ENCODE measurements at places on chromosomes 2 and 18. TPM values are rescaled to one million over a fixed set of nuclear protein-coding genes. Genes with fewer than 3 reads are reported as not detected.
A peak's percentile ranks its signal among the peaks of the same experiment; 100 is the strongest.

DNA sequence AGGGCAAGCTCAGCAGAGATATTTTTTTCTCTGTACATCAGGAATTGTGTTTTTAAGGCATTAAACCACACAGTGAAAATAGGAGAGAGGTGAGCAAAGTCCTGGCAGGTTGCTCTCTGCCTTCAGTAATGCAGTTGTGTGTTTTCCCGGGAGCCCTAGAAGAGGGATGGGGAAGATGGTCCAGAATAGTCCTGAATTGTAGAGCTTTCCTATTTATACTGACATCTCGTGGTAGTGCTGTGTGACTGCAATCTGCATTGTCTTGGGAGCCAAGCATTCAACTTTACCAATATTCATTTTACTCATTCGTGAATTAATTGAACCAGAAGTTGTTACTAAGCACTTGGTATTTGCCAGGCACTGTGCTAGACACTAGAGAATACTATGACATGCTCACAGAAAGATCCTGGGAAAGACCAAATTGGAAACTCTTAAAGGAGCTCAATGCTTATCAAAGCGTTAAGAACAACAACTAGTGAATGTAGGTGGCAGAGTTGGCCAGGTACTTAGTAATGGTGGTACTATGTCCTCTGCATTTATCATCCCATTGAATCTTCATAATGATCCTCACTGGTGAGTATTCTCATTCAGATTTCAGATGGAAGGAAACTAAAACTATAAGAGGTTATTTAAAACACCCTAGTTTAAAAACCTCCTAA is 214.6 kb downstream of the TRIB2 start:
- H3K4me1 ChIP-seq: peaks cover 4% of the 10 kb centered on the region
- no peak overlapping the region for H3K27ac ChIP-seq
- H3K36me3 ChIP-seq: no peaks in the 10 kb centered on the region
- H3K4me3 ChIP-seq: no peak overlapping the region
- DNase-seq: peak; percentile 17

DNA sequence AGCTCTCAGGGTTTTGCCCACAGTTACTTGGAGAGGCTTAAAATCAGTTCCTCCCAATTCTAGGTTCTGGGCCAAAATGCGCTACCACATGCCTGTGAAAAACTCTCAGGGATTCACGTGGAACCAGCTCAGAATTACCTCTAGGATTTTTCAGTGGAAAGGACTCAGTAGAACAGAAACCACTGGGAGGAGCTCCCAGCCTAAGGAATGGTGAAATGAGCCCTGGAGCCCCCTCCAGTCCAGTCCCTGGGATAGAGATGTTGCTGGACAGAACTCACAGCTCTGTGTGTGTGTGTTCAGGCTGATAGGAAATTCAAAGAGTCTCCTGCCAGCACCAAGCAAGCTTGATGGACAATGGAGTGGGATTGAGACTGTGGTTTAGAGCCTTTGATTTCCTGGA is 21.1 kb upstream of the SLC9A4 start:
- H3K4me3 ChIP-seq: no peak overlapping the region
- H3K27ac ChIP-seq: no peak overlapping the region
- H3K4me1 ChIP-seq: no peaks in the 10 kb centered on the region
- DNase-seq: no peak
- H3K27me3 ChIP-seq: peaks cover 2% of the 10 kb centered on the region

DNA sequence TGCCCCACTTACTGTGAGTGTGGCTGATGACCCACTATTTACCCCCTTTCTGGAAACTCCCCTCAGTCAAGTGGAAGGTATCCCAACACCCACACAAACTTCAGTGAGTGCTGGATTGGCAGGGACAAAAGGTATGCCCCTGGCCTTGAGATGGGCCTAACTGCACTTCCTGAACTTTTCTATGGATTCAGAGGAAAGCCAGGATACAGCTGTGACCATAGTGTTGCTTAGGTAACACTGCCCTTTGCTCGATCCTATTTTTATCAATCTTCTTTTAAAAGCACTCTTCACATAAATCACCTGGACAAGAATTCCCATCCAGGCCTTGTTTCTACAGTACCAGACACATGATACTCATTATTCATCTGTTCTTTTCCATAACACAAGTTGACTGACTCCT is 671.5 kb upstream of the SLC8A1 start:
- H3K4me3 ChIP-seq: no peak overlapping the region
- H3K27me3 ChIP-seq: no peaks in the 10 kb centered on the region
- no peak for DNase-seq
- H3K4me1 ChIP-seq: no peaks in the 10 kb centered on the region

- peaks cover 10% of the 10 kb centered on the region for H3K4me1 ChIP-seq
- no peaks in the 10 kb centered on the region for H3K27me3 ChIP-seq
- no peak overlapping the region for H3K4me3 ChIP-seq
- no peak overlapping the region for H3K27ac ChIP-seq
- DNase-seq: no peak
Observed at GRCh38 chr2:65077898-65078297, 21.7 kb downstream of the CEP68 start.

- H3K4me1 ChIP-seq: peaks cover 5% of the 10 kb centered on the region
- H3K4me3 ChIP-seq: no peak overlapping the region
- no peaks in the 10 kb centered on the region for H3K27me3 ChIP-seq
- H3K27ac ChIP-seq: peak overlapping the region; percentile 20
Observed at GRCh38 chr18:28039078-28039477, 137.9 kb downstream of the CDH2 start.

GRCh38 chr2:30283931-30284565 is 52.7 kb downstream of the LBH start:
- H3K4me1 ChIP-seq: no peaks in the 10 kb centered on the region
- H3K27ac ChIP-seq: no peak overlapping the region
- DNase-seq: no peak
- H3K4me3 ChIP-seq: no peak overlapping the region

- no peaks in the 10 kb centered on the region for H3K27me3 ChIP-seq
- H3K27ac ChIP-seq: no peak overlapping the region
Observed at GRCh38 chr18:73544617-73545016, 603.0 kb downstream of the FBXO15 start.

Gene ZNF804A
- total RNA-seq: 0.10 TPM

Gene CHAC2
- total RNA-seq: 0.85 TPM

Gene KIF5C
- total RNA-seq: 19.1 TPM

Gene TMEM247
- total RNA-seq: not detected

All from adrenal gland (tissue), 19 donors.